ENCODE measurements at places on chromosomes 16 and 17.

GRCh38 chr17:3475251-3475685, 529 bp upstream of the ASPA start:
- DNase-seq, result peak; percentile 6

DNA sequence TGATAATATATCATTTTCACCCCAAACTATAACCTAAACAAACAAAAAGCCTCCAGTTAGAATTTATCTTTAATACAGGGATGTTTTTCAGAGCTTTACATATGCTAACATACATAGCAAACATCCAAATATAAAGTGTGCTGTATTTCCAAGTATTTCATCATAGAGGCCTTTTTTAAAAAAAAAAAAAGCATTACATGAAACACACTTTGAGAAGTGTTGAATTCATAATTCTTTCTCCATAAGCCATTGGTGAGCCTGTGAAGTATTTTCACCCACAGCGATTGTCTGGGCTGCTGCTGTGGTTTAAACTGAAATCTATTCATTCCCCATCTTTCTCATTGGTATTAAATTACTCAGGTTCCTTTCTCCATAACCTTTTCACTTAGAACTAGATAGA, 503.4 kb upstream of the CDH8 start:
- DNase-seq, result no peak

DNA sequence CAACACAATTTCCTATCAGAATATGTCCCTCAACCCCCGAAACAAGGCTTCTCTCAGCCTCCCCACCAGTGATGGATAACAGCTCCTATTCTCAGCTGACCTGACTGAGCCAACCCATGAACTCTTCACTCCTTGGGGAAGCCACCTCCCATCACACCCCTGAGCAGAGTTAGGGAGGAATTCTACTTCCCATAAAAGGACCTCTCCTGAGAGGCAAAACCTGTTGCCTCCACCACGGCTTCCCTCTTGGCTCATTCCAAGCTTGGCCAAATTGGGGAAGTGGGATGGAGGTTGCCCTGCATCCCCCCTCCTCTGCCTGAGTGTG, 5.7 kb upstream of the RASL10B start:
- DNase-seq, result no peak

- no peak for DNase-seq
Measured at GRCh38 chr17:57498443-57498842, 242.1 kb downstream of the MSI2 start.
